ENCODE measurements at places on chromosomes 1 and 21.
A peak's percentile ranks its signal among the peaks of the same experiment; 100 is the strongest.

GRCh38 chr21:20852866-20853265 lies 145.3 kb upstream of the NCAM2 start:
- DNase-seq = no peak

GRCh38 chr1:205274041-205274691 lies 46.4 kb downstream of the TMCC2 start:
- DNase-seq = no peak

DNA sequence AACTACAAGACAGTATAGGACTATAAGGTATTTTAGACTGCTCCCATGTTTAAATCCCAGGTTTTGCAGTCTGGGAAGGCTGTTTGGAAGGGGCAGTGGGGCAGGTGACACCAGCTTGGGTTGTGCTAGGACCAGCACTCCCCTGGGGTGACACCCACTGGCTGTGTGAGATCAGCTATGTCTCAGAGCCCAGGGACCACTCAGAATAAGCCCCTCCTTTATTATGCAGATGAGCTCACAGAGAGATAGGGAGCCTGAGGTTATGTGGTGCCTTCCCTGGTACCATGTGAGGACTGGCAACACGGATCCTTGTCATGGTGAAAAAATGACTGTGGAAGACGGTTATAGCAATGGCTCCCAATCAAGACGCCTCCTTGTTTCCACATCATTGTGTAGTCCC lies 71.0 kb downstream of the NENF start:
- DNase-seq = no peak

- peak; percentile 17 for DNase-seq
Measured at GRCh38 chr1:64046891-64047290, 156.5 kb upstream of the UBE2U start.

DNA sequence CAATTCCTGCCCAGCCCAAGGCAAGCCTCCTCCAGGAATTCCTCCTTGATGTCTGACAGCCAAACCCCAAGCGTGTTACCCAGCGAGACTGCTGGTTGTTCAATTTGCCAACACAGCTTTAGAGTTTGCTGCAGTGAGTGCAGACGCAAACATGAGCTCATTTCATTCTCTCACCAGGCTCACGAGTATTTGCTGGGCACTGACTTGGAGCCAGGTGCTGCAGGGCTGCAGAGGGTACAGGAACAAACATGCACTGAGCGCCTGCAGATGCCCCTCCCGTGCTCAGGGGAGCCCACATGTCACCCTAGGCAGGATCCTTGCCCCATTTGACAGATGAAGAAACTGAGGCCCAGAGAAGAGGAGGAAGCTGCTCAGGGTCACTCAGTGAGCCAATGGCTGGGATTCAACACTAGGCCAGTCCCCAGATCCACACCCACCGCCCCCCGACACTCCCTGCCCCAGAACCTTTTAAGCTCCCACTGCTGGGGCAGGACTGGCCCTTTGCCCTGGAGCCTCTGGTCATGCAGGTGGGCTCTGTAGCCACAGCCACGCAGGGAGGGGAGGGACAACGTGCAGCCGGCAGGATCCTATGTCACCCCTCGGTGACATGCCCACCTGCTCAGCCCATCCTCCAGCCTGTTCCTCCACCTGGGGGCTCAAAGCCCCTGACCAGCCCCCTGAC lies 363.7 kb downstream of the MATN1 start:
- no peak for DNase-seq

GRCh38 chr21:42844411-42845113 lies 34.8 kb downstream of the WDR4 start:
- DNase-seq = no peak
